AG10803 (cell line): ENCODE measurements at places on chromosomes 3 and 15.
A peak's percentile ranks its signal among the peaks of the same experiment; 100 is the strongest.

- DNase-seq = no peak
Measured at GRCh38 chr15:71746719-71747118, 63.6 kb upstream of the NR2E3 start.

- peak; percentile 52 for DNase-seq
Measured at GRCh38 chr3:41338276-41338675, 139.0 kb downstream of the CTNNB1 start.

DNA sequence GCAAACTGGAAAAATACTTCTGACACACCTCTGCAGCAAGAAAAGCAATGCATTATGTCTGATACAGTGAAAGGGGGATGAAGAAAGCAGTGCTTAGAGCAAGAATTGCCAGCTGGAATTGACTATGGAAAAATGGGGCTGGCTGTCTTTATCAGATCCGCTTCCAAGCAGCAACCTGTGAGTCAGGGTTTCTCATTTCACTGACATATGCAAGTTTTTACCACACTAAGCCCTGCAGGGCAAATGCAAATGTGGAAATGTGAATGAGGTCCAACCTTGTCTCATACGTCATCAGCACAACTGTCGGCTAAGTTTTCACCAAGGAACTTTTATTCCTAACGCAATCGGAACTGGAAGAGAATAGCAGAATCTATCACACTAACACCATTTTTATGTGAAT lies 172.5 kb upstream of the GADL1 start:
- peak; percentile 92 for DNase-seq

GRCh38 chr3:49133226-49133951 lies 539 bp upstream of the LAMB2 start:
- DNase-seq = peak; percentile 91

GRCh38 chr3:187804120-187804744 lies 59.0 kb upstream of the BCL6 start:
- no peak for DNase-seq

- no peak for DNase-seq
Measured at GRCh38 chr3:150771600-150771999, 8.6 kb upstream of the SIAH2 start.

DNA sequence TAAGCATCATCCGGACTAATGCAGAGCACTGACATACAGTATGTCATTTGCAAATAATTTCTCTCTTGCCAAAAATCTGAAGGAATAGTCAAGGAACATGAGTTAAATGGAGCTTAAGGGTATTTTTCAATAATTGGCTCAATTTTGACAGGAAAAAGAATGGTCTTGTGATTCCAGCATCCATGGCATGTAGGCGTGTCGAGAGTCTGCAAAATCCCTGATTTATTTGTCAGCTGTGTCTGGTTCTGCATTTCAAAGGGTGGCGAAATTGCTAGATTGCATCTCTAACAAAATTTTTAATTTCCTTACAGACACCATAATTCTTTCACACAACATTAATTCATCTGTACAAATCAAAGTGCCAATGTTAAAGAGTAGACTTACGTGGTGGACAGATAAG lies 65.4 kb upstream of the TBC1D23 start:
- peak; percentile 48 for DNase-seq

DNA sequence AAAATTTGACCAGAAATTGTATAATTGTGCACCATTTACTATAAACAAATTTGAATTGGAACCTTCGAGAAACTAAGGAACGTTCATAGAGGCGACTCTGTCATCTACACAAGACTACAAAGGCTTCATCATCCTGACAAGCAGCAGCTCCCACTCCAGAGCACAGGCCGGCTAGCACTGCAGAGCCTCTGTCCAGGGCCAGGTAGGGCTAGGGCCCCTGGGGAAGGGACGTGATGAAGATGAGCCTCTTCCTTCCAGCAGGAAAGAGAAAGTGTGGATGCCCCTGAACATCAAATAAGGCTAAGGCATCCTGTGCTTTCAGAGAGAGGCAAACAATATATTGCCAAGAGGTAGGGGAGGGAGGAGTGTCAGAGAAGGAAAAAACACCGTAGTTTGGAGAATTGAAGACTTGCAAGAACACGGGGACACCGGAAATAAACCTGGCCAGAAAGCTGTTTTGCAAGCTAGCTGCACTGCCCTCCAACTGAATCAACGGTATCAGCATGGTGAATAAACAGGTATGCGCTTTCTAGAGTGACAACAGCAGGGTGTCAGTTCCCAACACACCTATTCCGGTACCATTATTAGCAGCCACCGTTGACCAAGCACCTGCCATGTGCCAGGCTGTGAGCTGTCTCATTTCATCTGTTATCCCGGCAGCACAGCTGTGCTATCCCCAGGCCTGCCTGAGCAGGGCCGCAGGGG lies 12.4 kb downstream of the XXYLT1 start:
- DNase-seq = no peak

DNA sequence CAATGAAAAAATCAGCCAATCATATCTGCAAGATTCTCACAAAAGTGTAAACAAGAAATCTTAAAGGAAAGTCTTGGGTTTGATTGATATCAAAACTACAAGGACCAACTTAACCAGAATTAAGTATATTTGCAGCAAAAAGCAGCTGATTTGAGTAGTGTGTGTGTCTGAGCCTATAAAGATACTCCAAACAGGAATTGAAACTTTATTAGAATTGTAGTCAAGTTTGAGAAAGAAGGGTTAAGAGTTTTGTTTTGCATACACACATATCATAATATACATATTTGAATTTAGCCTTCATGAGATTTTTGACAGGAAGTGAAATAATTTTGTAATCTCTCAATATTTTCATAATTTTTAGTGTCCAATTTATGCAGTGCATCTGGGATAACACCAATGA lies 300.1 kb downstream of the NAALADL2 start:
- DNase-seq = no peak

DNA sequence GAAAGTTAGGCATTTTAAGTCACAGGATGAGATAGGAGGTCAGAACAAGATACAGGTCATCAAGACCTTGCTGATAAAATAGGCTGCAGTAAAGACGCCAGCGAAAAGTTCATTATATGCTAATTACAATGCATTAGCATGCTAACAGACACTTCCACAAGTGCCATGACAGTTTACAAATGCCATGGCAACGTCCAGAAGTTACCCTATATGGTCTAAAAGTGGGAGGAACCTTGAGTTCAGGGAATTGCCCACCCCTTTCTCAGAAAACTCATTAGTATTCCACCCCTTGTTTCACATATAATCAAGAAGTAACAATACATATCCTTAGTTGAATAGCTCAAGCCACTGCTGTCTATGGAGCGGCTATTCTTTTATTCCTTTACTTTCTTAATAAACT lies 92.7 kb upstream of the PLXND1 start:
- DNase-seq = no peak

DNA sequence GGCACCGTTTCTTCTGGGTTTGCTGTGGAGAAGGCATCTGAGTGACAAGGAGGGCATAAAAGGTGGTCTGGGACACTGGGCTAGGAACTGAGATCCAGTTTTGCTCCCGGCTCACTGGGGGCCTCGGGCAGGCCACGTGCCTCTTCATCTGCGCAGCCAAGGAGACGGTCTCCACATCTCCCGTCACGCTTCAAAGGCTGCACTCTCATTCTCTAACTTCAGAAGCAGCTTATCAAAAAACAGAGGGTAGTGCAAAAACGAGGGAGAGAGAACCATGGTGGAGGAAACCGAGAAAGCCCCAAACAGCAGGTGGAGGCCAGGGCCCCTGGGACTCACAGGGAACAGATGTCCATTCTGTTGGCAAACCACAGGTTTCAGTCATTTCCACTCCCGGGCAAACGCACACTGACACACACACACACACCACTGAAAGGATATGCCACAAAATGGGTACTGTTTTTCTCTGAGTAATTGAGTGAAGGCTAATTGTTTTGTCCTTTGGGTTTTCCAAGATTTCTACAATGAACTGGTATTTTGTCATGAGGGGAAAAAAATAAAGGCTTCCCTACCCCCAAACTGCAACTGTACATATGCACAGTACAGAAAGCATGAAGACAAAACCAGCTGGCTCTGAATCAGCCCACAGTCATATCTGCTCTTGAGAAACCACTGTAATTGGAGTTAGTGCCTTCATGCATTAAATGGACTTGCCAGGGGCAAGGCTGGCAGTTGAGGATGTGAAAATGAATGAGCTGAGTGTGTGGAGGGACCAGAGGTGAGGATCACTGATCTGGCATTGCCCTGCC lies 71.9 kb downstream of the MGLL start:
- peak; percentile 86 for DNase-seq

GRCh38 chr15:67125589-67126502 lies 60.4 kb downstream of the SMAD3 start:
- peak; percentile 100 for DNase-seq

GRCh38 chr3:111761309-111761795 lies 97.7 kb upstream of the PHLDB2 start:
- peak; percentile 68 for DNase-seq

- no peak for DNase-seq
Measured at GRCh38 chr15:101438482-101439284, 50.8 kb downstream of the PCSK6 start.

- DNase-seq = peak; percentile 23
Measured at GRCh38 chr15:40481341-40482074, 10.7 kb downstream of the CHST14 start.

- no peak for DNase-seq
Measured at GRCh38 chr15:48470096-48470495, 138.9 kb downstream of the DUT start.

DNA sequence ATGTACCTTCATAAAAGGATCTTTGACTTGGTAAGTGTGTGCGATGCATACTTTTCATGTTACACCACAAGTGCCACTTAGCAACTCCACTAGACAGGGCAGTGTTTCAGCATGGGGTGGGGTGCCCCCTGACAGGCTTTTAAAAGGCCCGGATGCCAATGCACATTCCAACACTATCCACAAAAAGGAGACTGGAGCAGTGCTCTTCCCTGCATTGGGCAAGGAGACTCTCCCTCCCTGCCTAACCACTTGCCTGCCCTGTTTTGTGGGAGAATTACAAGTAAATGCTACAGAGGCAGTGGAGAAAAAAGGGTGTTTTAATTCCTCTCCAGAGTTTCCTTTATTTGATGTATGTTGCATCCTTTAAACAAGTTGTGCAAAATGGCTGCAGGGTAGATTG lies 1.7 kb upstream of the RARB start:
- peak; percentile 35 for DNase-seq

DNA sequence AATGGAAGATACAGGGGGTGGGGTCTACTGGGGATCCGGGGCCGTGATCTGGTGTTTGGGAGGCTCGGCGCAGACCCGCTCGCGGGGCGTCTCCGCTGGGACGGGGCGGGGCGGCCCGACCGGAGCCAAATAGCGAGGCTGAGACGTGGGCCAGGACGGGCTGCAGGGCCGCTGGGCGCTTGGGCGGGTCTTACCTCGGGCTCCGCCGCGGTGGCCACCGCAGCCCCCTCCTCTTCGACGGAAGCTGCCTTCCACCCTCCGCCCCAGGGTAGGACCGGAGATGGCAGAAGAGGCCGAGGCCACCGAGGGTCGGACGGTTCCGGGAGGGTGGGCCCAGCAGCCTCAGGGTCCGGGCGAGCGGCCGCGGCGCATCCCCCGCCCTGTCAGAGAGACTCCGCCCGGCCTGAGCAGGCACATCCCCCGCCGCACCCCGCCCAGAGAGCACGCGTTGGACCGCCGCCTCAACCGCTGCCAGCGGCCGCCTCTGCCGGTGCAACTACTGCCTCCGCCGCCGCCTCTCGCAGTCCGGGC lies 399 bp downstream of the MYO9A start:
- DNase-seq = peak; percentile 78

DNA sequence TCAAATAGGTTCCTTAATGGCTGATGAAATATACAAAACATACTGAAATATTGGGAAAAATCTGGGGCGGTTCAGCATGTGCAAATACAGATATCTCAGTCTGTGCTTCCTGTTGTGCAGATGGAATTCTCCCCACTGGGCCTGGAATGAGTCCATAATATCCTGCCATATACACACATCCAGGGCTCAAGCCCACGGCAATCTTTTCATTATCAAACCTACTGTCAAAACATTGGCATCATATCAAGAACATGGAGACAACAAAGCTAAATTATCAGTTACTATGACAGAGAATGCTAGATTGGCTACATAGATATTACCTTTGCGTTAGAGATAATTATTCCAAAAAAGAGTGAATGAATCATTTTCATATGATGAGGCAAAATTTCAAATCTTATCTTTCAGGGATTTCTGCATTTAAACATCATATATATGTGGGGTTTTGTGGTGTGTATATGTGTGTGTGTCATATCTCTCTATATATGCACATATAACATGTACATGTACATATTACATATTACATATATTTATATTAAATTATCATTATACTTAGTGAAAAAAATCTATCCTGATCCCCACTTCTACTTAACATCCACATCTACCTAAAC lies 713.3 kb downstream of the GBE1 start:
- DNase-seq = no peak

GRCh38 chr15:48693484-48693883 lies 48.0 kb upstream of the FBN1 start:
- peak; percentile 74 for DNase-seq

GRCh38 chr15:29278436-29279105 lies 8.9 kb upstream of the NSMCE3 start:
- DNase-seq = peak; percentile 88

GRCh38 chr15:98231696-98232440 lies 271.4 kb downstream of the ARRDC4 start:
- peak; percentile 34 for DNase-seq

- DNase-seq = no peak
Measured at GRCh38 chr15:34329006-34329405, 8.6 kb downstream of the SLC12A6 start.

DNA sequence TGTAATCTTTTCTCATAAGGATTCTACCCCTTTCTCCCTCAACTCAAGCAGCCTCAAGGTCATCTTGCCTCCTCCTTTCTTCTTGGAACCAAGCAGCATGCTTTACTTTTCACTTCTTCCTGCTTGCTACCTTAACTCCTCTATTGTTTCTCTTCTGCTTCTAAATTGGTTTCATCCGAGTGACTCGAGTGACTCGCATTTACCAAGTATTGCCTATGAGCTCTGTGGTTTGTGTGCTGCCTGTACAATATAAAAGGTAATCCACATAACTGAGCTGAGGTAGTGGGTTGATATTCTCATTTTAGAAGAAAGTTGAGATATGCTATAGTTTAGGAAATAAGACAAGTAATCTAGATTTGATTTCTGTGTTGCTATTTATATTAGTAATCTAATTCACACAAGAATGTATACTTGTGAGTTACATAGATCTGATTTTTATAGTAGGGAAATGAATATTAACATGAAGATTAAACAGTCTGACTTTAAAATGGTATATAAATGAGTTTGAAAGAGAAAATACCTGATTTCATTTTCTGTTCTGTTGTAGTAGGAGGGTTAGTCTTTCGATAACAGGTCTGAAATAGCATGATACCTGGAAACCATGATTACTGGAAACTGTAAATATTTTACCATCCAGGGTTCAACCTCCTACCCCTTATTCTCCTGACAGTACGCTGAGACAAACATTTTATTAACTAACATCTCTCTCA lies 5.5 kb downstream of the HHLA2 start:
- no peak for DNase-seq
